Activated T-cell treated with anti-CD3 and anti-CD28 coated beads for 1 hour (primary cell): ENCODE measurements at places on chromosomes 2 and 18.

GRCh38 chr2:128798502-128799283 is 480.0 kb upstream of the HS6ST1 start:
- DNase-seq: no peak

DNA sequence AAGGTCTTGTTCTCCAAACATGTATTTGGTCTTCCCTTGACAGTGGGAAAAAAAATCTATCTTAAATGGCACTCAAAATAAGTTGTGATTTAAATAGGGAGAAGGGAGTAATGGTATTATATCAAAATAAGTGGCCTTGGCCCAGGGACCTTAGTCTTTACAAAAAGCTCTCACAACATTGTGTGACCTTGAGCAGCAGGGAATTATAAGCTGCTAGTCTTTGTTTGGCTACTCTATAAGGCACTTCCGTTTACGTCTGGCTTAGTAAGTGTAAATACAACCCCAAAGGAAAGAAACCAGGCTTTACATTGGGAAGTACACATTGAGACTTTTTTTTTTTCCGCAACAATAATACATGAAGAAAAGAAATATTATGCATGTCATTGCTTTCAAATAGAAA is 734.0 kb upstream of the LINC00305 start:
- no peak for DNase-seq

DNA sequence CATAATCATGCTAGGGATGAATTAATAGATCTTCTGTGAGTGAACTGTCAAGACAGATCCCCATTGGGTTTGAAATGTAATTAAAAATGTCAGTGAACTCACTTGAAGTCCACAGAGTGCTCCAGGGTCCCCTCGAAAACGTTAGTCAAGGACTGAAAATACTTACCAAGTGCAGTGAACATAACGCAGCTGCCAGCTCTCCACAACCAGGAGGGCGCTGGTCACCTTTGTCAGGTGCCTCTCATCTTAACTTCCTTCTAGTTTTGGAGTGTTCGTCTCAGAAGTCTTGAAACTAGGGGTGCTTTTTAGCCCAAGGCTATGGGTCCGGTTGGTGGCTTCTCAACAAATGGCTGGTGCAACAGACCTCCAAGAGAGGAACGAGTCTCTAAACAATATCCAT is 70.7 kb downstream of the NCK2 start:
- DNase-seq: no peak

- no peak for DNase-seq
Measured at GRCh38 chr2:12935796-12936195, 219.1 kb downstream of the TRIB2 start.

DNA sequence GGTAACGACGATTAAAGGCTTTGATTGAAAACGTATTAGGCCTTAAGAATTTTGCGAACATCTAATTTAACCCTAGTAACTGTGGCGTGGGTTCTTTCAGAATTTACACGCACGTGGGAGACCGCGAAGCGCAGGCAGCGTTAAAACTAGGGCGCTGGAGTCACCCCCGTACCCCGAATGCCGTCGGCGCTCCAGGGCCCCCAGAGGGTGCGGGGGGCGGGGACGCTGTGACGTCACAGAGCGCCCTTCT is 673 bp upstream of the SMCHD1 start:
- peak; percentile 74 for DNase-seq
